ENCODE measurements at places on chromosomes 16 and 17.

DNA sequence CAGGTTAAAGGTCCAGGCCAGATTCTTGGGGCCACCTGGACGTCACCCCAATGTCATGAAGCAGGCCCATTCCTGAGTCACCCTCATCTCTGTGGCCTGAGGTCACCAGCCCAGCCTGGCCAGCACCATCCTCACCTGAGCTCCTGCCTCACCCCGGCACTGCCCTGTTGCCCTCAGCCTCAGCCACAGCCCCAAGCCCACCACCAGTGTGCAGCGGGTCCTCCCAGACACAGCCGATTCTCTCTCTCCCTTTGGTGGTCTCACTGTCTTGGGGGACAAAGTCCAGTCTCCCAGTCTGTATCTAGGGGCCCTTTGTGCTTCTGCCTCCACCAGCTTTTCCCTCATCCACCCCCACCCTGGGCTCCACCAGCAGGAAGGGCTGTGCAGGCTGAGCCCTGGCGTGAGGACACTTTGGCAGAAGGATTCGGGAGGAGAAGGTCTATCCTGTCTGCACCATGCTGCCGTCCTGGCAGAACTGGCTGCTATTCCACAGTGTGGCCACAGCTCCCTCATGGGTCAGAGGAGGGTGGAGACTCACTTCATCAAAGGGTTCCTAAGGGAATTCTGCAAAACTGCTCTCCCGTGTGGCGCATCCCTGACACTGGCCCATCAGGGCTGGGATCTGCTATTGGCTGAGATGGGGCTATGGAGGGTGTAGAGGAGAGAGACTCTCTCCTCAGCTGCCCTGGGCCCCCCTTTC is 64.3 kb downstream of the PRMT7 start:
- DNase-seq, result no peak

- DNase-seq, result no peak
These were observed 6.0 kb downstream of the ARHGAP23 start for GRCh38 chr17:38434178-38434665.

GRCh38 chr17:75260641-75261335 is 618 bp downstream of the GGA3 start:
- no peak for DNase-seq

DNA sequence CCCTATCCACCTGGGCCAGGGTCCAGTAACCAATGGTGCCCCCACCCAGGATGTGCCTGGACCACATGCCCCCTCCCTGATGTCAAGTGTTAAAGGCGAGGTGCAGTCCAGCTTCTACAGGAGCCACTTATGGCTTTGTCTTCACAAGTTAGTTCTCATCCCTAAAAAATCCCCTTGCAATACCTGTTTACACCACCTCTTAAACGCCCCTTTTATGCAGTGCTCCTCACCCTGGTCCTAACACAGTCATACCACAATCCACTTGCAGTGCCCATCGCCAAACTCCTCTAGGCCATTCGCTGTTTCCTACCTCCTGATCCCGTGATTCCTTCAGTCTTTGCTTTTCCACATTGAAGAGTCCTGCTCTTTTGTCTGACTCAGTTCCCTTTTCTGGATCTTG is 7.1 kb downstream of the GLYR1 start:
- DNase-seq, result no peak

- no peak for DNase-seq
These were observed 125.3 kb downstream of the RBFOX3 start for GRCh38 chr17:79485419-79485985.

DNA sequence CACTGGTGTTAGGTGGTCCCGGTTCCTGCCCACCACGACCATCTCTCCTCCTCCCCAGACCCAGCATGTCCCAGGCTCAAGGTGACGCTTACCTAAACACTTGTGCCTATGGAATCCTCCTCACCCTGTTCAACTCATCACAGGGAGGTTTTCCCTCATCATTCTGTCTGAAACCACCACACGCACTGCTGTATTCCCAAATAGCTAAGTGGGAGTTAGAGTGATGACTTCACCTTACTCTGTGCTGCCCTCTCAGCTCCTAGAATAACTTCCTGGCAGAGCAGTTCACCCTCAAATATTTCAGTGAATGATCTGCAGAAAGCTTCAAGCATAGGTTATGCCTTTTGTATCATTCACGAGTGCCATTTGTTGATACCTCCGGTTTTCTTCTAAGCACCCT is 216.5 kb downstream of the CPPED1 start:
- DNase-seq, result no peak

DNA sequence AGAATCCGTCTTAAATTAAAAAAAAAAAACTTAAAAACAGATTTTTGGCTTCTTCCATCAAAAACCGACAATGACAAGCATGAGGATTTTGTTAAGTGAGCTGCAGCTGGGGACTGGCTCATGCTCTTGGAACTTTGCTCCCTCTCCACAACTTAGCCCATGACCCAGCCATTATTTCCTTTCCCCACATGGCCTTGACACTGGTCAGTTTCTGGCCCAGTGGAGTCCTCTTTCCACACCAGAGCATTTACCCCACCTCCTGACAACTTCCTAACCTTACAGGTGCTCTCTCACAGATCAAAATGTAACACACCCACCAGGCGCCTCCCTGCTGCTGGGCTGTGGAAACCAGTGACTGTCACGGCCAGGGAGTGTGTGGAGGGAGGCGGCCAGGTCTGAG is 62.7 kb upstream of the ZNF267 start:
- DNase-seq, result no peak

DNA sequence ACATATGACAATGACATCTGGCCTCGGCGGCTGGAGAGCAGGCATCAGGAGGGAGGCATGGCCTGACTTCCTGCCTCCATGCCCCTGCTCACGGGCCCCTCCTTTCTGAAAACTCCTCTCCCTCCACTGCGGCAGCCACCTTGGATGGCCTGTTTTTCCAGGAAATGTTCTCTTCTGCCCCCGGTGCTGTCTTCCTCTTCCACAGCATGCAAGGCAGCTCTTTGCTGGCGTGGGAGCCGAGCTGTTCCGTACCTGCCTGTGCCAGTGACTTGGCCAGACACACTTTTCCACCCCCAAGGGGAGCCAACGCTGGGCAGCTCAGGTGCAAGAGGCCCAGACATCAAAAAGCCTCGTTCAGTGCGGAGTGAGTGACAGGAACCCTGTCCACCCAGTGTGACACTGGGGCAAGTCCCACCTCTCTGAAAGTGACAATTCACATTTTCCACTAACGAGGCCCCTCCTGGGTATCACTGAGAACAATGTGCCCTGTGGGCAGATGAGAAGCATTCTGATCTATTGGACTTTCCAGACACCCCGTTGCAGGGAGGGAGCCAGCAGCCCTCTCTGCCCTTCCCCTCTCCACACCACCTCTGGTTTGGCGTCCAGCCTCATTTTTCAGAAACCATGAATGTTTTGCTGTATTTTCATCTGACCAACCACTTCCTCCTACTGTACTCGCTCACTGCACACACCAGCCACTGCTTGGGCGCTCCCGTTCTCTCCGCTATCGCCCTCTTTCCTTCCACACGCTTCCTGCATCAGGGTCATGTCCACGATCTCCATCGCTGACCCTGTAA is 31.2 kb downstream of the NSMCE1 start:
- peak; percentile 18 for DNase-seq

DNA sequence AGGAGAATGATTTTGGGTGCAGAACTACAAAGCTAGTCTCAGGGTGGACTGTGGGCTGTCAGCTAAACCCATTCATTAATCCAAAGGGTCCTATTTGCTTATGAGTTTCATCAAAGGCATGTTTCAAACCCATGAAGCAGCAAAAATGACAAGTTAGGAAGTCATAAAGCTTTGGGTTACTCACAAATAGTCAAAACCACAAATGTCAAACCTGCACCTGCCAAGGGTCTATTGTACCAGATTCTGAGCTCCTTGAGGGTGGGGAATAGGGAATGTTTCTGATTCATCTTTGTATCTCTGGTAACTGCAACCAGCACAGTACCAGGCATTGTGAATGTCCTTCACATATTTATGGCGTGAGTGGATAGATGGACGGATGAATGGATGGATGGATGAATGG is 317.7 kb downstream of the MAF start:
- DNase-seq, result no peak

DNA sequence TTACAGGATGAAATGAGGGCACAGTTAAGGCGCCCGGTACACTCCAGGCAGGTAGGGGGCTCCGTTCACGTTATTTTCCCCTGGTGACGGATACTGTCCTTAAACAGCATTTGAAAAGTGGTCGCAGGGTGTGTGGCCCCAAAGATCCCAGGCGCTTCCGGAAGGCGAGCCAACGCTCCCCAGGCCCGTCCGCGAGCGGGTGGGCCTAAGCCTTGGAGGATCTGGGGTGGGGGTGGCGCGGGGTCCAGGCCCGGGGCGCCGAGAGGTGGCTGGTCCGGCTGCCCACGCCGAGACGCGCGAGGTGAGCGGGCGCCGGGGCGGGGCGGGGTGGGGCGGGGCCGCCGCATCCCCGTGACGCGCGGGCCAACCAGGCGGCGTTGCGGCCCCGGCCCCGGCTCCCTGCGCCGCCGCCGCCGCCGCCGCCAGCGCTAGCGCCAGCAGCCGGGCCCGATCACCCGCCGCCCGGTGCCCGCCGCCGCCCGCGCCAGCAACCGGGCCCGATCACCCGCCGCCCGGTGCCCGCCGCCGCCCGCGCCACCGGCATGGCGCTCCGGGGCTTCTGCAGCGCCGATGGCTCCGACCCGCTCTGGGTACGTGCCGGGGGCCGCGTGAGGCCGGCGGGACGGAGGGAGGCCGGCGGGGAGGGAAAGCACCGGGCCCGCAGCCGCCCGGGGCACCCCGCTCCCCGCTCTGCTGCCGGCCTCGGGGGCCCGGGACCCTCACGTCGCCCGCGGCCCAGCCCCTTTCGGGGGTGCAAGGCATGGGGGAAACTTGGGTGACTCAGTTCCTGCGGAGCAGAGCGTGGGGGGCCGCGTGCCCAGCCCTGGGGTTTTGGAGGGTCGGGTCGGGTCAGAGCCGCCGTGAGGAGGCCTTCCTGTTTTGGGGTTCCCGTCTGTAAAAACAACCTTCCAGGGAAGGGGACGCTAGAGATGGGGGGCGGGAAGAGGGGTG is at the start of gene ABCC1:
Gene ABCC1 (plus strand): TSS at position 407 of the 951 bp plus-strand sequence. CDS start 136 bp downstream, at position 543.
- no peak for DNase-seq

GRCh38 chr16:52383640-52384292 is 163.2 kb downstream of the TOX3 start:
- no peak for DNase-seq

DNA sequence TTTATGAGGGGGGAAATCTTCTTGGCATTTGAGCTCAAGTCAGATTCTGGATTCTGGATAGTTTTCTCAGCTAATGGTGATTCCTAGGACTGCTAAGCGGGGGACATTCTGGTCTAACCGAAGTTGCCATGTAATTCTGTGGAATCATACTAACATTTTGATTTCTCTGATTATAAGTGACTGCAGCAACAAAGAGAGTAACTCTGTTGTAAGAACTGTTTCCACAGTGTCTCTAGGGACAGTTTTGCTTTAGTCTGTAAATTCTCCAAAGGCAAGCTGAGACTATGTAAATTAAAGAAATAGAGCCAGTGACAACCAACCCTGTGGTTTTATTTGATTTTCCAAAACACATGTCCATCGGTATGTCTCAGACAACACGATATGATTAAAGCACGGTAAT is 286.2 kb downstream of the IRX3 start:
- DNase-seq, result no peak

- no peak for DNase-seq
These were observed 11.9 kb downstream of the PIPOX start for GRCh38 chr17:29054835-29055234.

DNA sequence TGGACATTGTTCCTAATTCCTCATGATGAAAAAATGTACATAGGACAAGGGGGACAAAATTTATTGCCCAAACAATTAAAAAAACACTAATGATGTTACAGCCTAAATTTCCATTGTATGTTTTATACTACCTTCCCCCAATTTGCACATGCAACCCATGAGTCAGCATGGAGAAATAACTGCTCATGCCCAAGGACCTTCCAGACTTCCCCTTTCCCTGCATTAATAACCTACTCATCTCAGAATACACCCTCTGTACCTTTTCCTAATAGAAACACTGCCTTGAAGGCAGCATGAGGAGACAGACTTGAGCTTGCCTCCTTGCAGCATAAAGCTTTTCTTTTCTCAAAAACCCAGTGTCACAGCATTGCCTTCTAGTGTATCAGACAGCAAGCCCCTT is 2402.8 kb downstream of the TP53TG3F start:
- no peak for DNase-seq

DNA sequence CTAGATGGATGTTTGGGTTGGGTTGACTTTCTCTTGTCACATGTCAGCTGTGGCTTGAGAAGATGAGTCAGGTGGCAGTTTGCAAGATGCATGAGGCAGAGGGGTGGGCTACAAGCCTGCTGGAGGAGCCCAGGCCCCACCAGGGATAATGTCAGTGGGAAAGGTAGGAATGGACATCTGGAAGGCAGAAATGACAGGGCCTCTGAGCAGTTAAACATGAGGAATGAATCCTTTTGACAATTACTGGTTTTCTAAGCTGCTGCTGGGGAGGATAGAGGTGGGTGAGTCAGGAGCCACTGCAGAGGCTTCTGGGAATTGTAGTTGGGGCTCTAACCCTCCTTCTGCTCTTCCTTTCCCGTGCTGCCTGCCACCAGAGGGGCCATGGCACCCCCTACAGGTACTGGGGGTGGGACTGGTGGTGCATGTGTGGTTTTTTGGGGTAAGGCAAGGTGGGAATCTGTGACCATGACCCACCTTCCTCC is 15.7 kb downstream of the SLC52A1 start:
- peak; percentile 25 for DNase-seq

DNA sequence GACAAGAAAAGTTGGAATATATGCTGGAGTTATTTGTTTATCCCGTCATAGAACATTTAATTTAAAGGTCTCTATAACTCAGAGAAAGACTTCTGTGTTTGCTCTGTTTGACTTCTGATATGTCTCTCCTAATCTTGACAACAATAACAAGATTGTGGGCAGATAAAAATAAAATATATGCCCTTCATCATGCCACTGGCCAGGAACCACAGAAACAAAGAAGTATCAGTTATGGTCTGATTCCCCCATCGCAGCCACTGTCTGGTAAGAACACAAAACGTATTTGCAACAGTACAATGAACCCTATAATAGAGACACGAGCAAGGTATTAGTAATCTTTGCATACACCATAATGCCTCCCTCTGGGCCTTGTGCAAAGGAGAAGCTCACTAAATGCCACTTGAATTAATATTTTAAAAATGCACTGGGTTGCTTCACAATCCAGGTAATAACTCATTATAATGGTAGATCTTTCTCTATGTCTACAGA is 1498.3 kb downstream of the CDH11 start:
- DNase-seq, result no peak

DNA sequence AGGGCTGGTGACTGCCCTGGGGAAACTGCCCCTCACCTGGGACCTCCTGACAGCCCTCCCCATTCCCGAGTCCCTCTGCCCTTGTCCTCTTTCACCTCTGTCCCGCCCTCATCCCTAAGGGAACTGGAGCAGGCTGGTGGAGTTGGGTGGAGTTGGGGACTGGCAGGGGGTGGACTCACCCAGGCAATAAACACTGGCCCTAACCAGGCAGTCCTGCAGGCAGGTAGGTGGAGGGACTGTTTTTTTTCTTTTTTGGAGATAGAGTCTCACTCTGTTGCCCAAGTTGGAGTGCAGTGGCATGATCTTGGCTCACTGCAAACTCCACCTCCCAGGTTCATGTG is 11.7 kb downstream of the GCGR start:
- no peak for DNase-seq

GRCh38 chr17:19021622-19022083 is 17.1 kb upstream of the FAM83G start:
- no peak for DNase-seq
